ENCODE measurements at places on chromosomes 13 and 19.

GRCh38 chr19:53422551-53422950 lies 9.2 kb upstream of the ZNF761 start:
- DNase-seq: no peak

GRCh38 chr19:15010501-15011300 lies 31.0 kb upstream of the SLC1A6 start:
- no peak for DNase-seq

DNA sequence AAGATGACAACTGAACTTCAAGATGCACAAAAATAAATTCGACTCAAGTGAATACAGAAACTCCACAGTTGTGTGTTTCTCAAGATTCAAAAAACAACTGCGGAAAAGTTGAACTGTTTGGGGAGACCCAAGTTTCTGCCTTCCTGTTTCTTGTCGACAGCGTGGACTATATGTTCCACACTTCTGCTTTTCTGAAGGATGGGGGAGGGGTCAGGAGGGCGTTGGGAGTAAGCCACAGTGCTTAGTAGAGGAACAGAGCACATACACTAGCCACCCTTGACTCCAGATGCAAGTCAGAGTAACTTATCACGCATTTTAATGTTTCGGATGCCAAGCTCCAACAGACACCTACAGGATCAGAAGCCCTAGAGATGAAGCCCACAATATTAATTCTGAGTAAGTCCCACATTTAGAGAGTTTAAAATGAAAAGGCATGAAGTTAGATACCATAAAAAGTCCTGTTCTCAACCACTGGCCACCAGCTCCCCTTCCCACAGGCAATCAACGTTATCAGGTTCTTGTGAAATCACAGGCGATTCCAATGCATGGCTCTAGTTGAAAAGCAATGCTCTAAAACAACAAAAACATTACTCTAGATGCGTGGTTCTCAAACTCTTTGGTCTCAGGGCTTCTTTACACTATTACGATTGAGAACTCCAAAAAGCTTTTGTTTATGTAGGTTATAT lies 4.2 kb downstream of the TUBGCP3 start:
- DNase-seq: no peak

GRCh38 chr13:92074658-92075057 lies 676.2 kb downstream of the GPC5 start:
- DNase-seq: no peak

- DNase-seq: no peak
These were observed 29.0 kb upstream of the ZNF709 start for GRCh38 chr19:12513531-12514061.

DNA sequence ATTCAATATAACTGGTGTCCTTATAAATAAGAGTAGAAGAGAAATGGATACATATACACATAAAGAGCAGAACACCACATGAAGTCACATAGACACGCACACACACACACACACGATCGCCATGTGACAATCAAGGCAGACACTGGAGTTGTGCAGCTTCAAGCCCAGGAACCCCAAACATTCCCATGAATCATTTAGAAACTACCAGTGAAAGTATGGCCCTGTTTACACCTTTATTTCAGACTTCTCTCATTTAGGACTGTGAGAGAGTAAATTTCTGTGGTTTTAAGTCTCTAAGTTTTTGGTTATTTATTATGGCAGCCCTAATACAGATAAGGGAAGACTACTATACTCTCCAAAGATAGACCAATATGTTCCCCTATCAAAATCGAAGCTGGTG lies 20.4 kb upstream of the TNFSF13B start:
- no peak for DNase-seq

All from T-helper 2 cell treated with Interferon-gamma antibody and Interleukin-4, amounts not matched to agents 5 μg/mL and 100 μg/mL, for 36 hours (primary cell).